ENCODE measurements at places on chromosomes 13 and 19.

DNA sequence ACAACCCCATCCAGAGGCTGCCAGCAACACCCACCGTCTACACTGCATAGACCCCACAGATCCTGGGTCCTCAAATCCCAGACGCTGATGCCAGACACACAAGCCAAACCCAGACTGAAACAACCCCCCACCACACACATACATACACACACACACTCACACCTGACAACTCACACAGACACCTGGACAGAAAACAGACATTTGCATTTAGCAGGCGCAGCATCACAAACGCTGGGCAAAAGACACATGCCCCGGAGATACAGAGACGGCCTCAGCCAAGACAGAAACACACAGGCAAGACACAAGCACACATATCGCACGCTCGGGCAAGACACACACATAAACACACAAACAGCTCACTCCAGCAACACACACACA is 1.3 kb downstream of the BBC3 start:
- no peak for DNase-seq

- no peak for DNase-seq
Observed at GRCh38 chr13:34748073-34748472, 194.0 kb upstream of the NBEA start.

- DNase-seq = no peak
Observed at GRCh38 chr13:41561170-41561569, 103.8 kb downstream of the RGCC start.

- DNase-seq = no peak
Observed at GRCh38 chr13:47650209-47650608, 350.9 kb downstream of the SUCLA2 start.

DNA sequence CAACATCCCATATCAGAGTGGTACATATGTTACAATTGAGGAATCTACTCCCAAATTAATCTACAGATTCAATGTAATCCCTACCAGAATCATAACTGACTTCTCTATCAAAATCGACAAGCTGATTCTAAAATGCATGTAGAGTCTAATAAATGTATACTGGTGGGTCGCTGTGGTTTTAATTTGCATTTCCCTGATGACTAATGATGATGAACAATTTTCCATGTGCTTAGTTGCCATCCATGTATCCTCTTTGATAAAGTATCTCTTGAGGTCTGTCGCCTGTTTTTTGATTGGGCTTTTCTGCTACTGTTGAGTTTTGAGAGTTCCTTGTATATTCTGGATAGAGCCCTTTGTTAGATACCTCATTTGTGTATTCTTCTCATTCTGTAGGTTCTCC is 43.8 kb downstream of the KLF12 start:
- DNase-seq = no peak

DNA sequence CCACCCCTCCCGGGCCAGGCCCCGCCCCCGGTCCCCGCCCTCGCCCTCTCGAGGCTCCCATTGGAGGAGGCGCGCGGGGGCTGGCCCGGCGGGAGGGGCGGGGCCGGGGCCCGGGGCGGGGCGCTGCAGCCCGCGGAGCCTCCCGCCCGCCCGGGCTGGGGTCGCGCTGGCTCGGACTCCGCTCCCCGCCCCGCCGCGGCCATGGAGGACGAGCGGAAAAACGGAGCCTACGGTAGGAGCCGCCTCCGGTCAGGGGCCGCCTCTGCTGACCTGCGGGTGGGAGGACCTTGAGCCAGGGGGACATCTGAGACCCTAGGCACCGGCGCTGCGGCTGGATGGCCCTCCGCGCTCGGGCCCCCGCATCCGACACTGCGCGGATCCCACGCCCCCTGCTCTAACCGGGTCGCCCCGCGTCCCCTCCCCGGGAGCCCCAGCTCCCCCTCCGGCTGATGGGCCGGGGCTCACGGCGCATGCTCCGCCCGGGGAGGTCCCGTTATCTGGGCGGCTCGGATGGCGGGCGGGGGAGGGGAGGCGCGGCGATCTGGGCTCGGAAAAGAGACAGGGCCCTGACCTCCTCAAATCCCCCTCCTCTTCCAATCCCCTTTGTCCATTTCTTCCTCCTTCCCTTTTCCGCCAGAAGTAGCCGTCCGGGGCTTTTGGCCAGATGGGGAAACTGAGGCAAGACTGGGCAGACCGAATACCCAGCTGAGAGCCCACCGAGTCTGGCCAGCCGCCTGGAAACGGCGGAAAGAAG is 15.4 kb upstream of the AP1M2 start:
- peak; percentile 91 for DNase-seq

DNA sequence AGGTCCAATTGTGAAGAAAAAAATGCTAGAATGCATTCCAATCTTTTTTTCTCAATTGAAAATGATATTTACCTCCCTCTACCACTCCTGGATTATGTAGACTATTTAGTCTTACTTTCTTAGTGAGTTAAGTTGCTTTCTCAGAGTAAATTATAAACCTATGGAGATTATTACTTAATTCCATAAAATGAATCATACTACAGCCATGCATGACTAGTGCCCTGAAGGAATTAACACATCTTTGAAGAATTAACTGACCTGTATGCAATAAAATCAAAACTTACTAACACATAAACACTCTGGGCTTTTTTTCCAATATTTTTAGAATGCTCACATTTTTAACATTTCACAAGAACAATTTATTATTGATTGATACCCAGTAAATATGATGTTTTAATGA is 379.4 kb upstream of the DACH1 start:
- no peak for DNase-seq

DNA sequence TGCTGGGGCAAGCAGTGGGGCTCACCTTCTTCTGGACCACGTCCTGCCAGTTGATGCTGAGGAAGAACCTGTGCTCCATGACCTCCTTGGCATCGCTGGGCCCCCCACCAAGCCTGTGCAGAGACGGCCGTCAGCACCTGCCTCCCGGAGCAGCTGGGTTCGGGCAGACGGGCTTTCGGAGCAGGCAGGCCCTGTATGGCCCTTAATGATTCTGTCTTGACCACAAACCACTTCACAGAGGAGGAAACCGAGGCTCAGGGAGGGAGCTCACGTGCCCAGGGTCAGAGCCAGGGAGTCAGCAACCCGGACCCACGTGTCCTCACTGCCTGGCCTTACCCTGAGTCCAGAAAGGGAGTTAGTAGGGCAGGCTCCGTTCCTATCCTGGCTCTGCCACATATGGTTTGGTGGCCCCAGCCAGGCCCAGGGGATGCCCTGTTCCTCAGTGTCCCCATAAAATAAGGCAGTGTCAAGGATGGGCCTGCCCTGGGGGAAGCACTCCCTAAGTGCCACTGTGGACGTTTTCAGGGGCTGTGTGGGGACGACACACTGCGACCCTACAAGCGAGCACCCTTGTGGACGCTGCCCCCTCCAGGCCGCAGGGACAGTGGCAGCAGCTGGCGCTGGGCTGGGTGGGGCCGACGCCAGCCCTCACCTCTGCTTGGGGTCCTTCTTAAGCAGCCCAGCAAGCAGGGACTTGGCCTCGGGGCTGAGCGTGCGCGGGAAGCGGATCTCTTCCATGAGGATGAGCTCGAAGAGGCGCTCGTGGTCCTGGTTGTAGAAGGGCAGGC is 8.9 kb upstream of the CCNP start:
- DNase-seq = no peak

DNA sequence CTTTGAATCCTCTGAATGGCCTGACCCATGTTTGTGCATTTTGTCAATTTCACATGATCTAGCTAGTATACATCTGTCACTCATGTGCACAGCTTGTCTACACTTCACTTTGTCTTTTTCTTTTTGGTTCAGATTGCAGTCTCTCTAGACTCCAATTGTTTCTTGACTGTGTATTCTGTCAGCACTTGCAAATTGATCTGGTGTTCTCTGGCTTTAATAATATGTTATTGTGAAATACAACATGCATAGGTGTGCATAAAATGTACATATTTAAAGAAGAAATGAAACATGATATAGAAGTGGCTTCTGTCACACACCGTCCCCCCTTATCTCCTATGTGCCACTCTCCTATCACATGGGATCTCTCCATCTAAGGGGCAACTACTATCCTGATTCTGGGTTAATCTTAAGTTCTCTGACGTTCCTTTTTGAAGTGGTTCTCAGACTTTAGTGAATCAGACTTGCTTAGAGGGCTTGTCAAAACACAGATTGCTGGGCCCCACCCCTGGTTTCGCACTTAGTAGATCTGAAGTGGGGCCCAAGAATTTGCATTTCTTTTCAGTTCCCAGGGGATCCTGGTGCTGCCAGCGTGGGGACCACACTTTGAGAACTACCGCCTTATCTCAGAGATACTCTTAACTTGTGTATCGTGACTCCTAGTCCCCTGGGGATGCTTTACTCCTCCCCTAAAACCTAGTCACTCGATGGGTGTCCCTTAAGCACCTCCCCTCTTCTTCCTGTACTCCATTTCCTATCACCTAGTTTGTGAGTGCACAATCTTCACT is 5.8 kb downstream of the KRTDAP start:
- no peak for DNase-seq

DNA sequence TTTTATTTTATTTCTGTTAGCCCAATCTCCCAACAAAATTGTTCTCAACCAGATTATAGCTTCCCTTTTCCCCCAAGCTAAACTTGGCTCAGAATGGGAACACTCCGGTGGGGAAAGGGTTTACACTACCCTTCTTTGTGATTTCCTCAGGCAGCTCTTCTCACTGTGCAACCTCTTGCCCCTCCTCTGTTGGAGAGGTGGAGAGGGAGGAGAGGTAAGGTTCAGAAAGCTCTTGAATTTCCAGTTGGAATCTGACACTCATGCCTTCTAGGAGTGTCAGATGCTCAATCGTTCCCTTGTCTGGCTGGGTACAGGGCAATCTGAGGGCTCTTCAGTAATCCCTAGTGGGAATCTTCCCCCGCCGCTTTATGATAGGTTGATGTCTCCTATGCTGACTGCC is 486.1 kb upstream of the KLF12 start:
- no peak for DNase-seq

DNA sequence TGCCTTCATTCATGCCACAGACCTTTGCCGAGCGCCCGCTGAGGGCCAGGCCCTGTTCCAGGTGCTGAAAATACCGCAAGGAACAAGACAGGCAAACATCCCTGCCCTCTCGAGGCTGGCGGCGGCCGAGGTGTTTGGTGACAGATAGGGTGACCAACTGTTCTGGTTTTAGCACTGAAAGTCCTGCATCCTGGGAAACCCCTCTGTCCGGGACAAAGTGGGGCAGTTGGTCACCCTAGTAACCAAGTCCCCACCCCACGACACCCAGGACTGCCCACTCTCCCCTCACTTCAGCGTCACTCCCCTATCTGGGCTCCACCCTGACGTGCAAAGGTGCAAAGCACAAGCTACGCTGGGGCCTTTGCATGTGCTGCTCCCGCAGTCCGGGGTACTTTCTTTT is 17.3 kb downstream of the ZBTB7A start:
- DNase-seq = no peak

- no peak for DNase-seq
Observed at GRCh38 chr19:13028027-13028426, 32.8 kb downstream of the NFIX start.

- no peak for DNase-seq
Observed at GRCh38 chr13:49086722-49087121, 111.0 kb downstream of the FNDC3A start.

DNA sequence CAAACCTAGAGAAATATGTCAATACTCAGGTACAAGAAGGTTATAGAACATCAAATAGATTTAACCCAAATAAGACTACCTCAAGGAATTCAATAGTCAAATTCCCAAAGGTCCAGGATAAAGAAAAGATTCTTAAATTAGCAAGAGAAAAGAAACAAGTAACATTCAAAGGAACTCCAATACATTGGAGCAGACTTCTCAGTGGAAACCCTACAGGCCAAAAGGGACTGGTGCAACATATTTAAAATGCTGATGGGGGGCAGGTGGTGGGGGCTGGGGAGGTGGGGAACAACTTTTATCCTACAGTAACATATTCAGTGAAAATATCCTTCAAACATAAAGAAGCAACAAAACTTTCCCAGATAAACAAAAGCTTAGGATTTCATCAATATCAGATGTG is 23.1 kb downstream of the ITGBL1 start:
- no peak for DNase-seq

- DNase-seq = no peak
Observed at GRCh38 chr19:31955061-31955460, 390.3 kb upstream of the ZNF507 start.

GRCh38 chr19:41484822-41485221 is 41.9 kb downstream of the ERICH4 start:
- DNase-seq = no peak

GRCh38 chr13:71661921-71662320 is 205.1 kb downstream of the DACH1 start:
- DNase-seq = no peak

GRCh38 chr19:12946092-12946721 is 545 bp downstream of the RAD23A start:
- DNase-seq = peak; percentile 89

- no peak for DNase-seq
Observed at GRCh38 chr19:43784241-43784980, 3.6 kb upstream of the KCNN4 start.

- no peak for DNase-seq
Observed at GRCh38 chr19:1130771-1131717, 27.2 kb downstream of the GPX4 start.

DNA sequence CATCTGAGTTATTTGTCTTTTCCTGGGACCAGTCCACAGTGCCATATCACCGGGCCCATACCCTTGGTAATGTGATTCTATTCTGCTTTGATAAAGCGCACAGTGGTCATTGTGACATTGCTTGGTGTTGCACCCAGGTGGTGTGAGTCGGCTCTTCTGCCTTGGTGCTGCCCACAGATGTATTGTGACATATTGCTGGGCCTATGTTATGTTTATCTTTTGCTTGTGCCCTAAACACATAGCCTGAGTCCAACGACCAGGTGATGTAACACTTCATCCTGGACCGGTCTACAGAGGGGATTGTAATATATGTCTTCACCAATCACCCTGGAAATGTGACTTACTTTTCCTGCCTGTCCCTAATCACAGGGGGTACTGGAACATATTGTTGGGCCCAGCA is 23.7 kb upstream of the ZNF254 start:
- DNase-seq = no peak

DNA sequence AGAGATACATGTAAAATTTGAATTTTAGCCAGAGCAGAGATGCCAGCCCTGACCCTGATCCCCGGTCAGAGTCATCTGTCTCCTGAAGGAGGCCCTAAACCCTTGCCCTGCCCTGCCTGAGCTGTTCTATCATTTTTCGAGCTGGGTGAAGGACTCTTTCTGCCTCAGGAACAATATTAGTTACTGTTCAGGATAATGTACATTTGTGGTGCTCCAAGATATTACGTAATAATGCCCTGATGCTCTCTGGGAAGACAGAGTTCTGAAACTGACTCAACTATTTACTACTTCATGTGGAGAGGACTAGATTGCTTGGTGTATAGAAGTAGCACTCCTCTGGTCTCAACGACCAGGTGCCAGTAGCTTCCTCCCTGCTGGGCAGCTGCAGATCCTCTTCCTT is 37.9 kb upstream of the UBL3 start:
- DNase-seq = no peak

GRCh38 chr13:44329909-44330545 is 43.6 kb upstream of the SERP2 start:
- no peak for DNase-seq

DNA sequence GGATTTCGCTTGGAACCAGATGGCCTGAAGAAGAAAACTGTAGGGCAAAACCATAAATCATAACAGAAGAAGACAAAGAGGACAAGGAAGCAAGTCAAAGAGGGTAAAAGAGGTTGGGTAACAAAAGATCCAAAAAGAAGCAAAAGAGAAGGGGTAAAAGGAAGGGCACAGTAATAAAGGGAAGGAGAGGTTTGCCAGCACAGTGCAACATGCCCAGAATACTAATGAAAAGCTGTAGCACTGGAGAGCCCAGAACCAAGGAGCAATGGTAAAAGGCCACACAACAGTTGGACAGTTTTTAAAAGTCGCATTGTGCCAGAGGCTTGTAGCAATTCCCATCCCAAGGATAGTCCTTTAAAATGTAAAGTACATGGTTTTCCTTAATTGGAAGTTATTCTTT is 506.6 kb downstream of the PCDH9 start:
- no peak for DNase-seq
